Activated CD8-positive, alpha-beta memory T cell treated with anti-CD3 and anti-CD28 coated beads, Interleukin-2, amount 50 U/mL, for 4 hours (primary cell): ENCODE measurements at places on chromosomes 5 and 9.

DNA sequence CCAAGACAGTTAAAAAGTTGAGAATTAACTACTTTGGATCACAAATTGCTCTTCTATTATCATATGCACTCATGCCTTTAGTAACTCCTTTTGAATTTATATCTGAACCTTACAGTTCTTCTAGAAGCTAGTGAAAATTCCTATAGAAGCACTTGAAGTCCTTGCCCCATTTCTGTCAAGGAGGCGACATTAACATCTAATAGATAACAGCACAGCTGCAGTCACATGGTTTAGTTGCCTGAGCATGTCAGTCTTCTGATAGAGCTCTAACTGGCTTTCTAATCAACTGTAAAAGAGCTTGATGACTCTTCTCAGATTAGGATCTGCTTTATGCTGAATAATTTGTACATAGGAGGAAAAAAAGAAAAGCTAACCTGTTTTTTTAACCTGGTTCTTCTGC lies 9.0 kb downstream of the RFESD start:
- no peak for DNase-seq

DNA sequence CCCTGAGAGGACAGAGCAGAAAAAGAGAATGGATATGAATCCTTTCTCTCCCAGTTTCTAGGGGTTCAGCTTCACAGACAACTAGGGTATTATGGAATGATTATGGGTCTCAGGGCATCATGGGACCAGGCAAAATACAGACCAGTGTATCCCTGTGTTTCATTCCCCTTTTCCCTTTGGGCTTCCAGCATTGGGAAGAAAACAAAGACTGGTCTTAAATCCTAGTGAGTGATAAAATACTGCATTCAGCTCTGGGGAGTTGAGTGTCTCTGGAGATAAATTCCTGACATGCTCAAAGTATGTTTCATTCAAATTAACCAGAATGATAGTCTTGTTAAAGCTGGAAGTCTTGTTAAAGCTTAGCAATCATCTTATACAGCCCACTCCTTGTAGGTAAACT lies 2.4 kb upstream of the POU4F3 start:
- no peak for DNase-seq

DNA sequence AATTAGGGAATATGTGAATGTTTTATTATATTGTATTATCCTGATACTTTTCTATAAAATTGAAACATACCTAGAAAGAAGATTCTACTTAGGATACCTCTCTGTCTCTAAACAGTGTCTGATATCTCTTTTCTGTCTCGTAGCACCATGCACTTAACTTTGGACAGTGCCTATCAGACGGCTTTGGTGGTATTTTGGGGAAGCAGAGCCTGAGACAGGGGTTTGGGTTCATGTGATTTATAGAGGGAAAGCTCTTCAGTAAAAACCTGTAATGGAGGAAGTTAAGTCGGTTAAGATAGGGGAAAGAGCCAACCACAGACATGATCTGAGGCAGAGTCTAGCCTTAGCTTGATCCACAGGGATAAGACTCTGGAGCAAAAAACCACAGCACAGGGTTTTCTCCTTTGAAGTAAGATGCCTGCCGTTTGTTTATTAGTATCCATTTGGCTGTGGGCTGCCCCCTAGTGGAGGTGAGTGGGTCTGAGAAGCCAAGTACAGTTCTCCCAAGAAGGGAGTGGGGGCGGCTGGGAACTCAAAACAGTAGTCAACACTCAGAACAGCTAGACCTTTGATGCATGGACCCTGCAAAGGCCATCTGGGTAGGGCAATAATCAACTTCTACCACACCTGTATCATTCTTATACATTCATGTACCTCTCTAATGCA lies 141.2 kb upstream of the ASTN2 start:
- no peak for DNase-seq

DNA sequence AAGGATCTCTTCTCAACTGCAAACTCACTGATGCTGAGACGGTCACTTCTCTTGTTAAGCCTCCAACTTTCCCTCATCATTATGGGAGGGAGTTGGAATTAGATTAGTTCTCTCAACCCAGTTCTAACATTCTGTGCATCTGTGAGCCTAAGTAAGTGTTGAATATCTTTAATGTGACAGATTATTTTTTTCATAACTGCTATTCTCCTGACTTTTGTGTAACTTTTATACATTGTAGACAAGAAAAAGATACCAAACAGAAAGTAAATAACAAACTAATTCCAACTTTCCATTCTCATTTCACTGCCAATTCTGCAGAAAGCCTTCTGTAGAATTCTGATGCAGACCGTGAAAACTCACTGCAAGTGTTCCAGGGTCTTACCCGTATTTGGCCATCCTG lies 813.5 kb downstream of the TLE4 start:
- DNase-seq: no peak

GRCh38 chr5:158992037-158992740 lies 107.5 kb downstream of the EBF1 start:
- DNase-seq: no peak

DNA sequence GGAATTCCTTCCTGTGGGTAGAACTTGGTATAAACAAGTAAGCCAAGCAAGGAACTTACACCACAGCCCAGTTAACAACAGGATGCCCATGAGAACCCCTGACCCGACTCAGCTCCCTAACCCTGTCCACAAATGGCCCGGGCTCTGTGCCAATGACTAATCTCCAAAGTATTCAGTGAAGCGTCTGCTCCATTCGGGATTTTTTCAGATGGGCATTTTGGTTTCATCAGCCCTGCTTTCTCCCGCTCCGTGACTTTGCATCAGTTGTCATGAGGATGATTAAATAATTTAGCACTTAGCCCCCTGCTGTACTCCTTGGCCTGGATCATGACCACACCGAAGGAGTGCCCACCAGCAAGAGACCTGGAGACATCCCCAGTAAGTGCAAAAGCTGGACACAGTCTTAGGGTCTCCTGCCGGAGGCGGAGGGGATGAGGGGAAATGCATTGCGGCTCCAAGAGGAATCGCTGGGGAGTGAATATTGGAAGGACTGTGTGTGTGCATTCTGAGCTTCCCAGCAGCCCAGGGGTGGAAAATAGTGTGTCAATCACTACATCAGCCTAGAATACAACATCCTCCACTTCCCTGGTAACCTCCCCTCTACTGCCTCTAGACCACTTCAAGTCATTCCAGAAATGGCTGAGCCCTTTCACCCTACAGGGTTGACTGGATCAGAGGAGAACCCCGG lies 41.4 kb upstream of the DNAH5 start:
- DNase-seq: no peak

DNA sequence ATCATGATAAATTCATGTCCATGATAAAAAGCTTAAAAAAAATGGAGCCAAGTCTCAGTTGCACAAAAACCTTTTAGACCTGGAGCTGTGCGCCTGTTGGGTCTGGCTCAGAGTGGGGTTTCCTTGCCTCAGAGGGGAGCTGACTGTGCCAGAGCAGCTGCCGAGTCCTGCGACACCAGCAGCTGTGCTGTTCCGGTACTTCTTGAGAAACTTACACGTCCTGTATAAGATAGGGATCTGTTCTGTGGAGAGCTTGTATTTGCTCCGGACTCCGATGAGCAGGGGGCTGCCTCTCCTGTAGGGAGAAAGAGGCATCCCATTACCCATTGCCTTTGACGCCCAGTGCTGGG lies 28.6 kb downstream of the GFPT2 start:
- DNase-seq: no peak

- DNase-seq: no peak
These were observed 963 bp upstream of the HTR1A start for GRCh38 chr5:63963080-63963735.

GRCh38 chr9:77906991-77907390 lies 124.6 kb downstream of the GNAQ start:
- no peak for DNase-seq

- no peak for DNase-seq
These were observed 12.1 kb upstream of the CAAP1 start for GRCh38 chr9:26904671-26905070.

DNA sequence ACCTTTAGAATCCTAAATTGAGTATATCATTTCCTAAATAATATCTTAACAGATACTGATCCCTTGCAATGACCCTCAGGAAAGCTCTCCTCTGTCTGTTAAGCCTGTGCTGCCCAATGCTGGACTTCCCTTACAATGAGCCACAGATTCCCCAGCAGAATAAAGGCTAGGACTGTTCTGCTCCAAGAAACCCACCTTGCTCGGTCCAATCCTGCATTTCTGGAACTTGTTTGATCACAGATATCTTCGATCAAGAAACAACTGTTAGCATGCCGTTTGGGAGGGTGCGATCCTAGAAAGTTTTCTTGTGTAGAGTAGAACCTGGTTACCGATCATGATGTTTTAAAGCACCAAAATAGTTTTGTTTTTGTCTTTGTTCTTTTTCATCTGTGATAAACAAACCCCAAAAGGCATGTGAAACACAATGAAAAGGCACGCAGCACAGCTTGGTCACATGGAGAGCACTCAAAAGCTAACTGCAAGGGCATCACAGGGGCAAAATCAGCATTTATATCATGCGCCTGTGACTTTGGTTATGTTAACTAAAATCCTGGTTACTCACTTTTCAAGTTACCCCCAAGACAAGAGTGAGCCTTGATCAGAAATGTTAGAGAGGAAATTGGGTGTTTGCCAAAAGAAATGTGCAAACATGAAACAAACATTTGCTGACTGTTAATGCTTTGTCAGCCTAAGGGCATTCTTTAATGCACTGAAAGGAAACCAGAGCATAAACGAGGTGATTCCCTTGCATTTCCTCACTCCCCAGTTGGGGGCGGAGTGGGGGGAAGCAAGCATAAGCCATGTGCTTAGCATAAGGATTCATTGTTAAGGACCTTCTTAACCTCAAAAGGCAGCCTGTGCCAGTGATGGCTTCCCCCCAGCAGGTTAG lies 61.9 kb upstream of the ADAMTS16 start:
- no peak for DNase-seq

- no peak for DNase-seq
These were observed 853 bp downstream of the DCP2 start for GRCh38 chr5:112977440-112977861.

DNA sequence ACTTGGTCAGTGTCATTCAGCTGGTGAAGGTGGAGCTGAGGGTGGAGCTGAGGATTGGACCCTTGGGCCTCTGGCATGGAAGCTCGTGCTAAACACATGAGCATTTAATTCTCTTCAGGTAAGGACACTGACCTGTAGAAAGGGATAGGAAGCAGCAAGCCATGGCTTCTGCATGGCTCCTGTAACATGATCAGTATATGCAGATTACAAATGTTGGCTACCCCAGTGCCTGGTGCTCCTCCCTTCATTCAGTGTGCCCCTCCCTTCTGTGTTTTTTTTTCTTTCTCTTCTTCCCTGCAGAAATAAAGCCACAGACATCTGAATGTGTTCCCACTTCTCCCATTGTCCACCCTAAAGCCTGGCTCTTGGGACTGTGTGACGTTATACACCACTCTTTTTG lies 52.9 kb downstream of the ARHGAP26 start:
- no peak for DNase-seq

DNA sequence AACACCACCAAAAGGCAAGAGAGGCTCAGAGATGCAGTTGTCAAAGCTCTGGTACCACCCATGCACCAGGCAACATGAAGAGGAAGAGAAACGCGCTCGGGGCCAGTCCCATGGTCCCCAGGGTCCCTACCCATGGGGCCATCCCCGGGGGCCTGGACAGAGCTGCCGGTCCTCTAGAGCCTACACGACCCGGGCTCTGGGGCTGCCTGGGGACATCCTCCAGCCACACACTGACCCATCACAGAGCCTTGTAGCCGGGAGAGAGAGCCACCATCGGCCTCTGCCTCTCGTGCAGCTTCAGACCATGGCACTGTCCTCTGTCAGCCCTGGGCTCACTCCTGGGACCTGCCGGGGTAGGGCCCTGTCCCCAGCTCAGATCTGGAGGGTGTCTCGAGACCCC lies 23.7 kb downstream of the VAV2 start:
- no peak for DNase-seq

- DNase-seq: no peak
These were observed 831.3 kb downstream of the MTRR start for GRCh38 chr5:8700222-8700621.

DNA sequence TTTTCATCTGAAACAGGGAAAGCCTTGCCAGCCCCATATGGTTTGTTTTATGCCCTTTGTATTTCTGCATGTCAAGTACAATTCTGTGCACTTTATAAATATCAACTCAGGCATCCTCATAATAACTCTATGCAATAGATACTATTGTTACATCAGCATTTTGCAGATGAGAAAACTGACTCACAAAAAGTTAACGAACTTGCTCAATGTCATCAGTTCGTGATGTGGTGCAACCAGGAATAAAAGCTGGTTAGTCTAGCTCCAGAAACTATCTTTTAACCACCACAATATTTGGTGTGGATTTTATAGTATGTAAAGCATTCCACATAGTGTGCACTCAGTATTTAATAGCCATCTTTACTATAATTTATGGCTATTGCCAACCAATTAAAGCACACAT lies 134.9 kb downstream of the MRPS30 start:
- no peak for DNase-seq

- DNase-seq: no peak
These were observed at the start of gene PCDHB7 for GRCh38 chr5:141172381-141173204. Gene PCDHB7 (plus strand): TSS chr5:141172644. CDS start chr5:141172836, 192 bp downstream.

DNA sequence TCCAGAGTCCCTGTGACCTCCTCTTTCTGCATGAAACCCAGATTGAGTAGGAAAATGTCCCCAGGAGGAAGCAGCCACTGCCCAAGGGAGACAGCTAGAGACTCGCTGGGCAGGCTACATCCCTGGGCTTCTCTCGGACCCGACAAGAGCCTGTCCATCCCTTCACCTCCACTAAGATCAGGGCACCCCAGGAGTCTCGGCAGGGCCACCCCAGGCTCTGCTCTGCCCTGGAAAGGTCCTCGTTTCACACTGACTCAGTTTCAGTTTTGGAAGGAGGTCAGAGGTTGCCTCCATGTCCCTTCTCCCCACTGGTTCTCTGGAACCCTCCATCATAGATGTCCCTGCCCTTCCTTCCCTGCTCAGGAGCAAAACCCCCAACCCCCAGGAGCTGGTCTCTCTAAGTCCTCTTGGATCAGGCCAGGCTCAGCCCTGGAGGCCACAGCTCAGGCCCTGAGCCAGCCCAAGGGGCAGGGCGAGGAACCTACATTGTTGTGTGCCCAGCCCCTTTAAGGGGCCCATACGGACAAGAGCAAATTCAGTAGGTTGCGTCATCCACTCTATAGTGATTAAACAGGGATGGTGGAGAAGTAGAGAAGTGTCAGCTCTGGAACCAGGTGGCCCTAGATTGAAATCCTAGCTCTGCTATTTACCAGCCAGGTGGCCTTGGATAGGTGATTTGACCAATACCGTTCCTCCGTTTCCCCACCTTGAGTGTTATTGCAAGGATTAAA lies 37.4 kb downstream of the C9orf50 start:
- DNase-seq: no peak

DNA sequence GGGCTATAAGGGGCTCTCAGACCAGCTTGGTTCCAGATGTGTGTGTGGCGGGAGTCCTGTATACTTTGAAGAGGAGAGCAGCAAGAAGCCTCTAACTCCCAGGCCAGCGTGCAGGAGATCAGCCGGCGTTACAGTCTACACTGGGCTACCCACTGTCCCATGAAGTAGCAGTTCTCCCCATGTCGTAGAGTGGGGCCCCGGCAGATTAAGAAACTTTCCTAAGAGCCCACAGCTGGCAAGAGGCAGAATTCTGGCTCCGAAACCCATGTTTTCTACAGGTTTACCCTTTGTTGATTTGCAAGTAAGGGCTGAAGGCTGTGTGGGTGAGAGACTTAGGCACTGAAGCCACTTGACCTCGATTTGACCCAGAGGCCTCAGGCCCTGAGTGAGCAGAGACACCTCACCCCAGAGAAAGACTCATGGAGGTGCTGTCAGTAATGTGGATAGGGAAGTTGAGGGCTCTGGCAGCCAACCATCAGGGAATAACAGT lies 881 bp upstream of the B4GALT1 start:
- no peak for DNase-seq

- DNase-seq: no peak
These were observed 176.7 kb downstream of the FANCC start for GRCh38 chr9:95140821-95141220.

GRCh38 chr9:71703172-71703872 lies 65.0 kb downstream of the CEMIP2 start:
- DNase-seq: no peak
